ENCODE measurements at places on chromosomes 6 and 20.

DNA sequence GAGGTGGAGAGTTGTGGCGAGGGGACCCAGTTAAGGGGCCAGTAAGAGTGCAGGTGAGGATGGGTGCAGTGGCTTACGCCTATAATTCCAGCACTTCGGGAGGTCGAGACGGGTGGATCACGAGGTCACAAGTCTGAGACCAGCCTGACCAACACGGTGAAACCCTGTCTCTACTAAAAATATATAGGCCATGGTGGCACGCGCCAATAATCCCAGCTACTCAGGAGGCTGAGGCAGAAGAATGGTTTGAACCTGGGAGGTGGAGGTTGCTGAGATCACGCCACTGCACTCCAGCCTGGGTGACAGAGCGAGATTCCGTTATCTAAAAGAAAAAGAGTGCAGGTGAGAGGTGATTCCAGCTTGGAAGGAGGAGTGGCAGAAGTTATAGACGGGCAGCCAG lies 28.0 kb downstream of the PPP1R3G start:
- DNase-seq, result no peak

GRCh38 chr6:128275030-128275429 lies 245.4 kb downstream of the PTPRK start:
- no peak for DNase-seq

GRCh38 chr6:149755300-149756260 lies 6.0 kb downstream of the PCMT1 start:
- no peak for DNase-seq

GRCh38 chr20:38434301-38434741 lies 807 bp downstream of the SNHG17 start:
- DNase-seq, result no peak

GRCh38 chr6:74289884-74290283 lies 593.9 kb downstream of the CD109 start:
- DNase-seq, result no peak

DNA sequence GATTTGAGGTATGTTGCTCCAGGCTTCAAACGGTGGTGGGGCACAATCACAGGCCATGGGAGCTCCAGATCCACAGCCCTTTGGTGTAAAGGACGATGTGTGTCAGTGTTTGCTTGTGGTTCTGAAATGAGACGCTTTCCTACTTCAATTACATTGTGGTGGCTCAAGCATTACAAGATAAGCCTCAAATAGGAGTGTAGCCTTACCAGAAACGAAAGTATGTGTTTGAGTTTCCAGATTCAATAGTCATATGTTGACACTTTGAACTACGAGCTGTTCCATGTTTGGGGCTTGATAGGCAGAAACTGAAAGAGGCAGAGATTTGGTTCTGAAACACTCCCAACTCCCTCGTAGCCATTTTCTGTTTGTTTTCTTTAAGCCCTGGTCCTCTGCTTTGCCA lies 187.1 kb downstream of the MYLK4 start:
- no peak for DNase-seq

DNA sequence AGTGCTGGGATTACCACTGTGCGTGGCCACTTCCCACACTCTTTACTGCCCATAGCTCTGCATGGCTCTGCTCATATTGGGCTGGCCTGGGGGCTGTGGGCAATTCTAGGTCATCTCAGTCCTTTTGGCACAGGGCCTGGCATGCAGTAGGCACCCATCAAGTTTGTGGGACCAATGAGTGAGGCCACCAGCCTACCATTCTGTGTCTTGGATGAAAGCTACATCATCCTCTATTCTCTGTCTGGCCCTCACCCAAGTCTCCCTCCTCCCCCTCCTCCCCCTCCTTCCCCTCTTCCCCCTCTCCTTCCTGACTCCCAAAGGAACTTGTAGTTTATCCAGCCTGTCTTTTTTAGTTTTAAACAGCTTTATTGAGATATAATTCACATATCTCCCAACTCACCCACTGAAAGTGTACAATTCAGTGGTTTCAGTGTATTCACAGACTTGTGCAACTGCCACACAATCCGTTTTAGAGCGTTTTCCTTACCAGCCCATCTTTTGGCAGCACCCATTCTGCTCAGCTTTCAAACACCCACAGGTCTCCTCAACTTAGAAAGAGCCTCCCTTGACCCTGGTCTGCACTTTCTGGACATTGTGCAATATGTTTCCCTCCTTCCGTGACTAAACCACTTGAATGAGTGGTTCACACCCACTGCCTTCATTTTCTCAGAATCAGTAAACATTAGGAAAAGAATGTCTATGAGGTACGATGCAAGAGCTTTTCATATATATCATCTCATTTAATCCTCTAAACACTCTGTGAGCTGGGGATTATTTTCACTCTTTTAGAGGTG lies 21.5 kb upstream of the MRPS18A start:
- no peak for DNase-seq

DNA sequence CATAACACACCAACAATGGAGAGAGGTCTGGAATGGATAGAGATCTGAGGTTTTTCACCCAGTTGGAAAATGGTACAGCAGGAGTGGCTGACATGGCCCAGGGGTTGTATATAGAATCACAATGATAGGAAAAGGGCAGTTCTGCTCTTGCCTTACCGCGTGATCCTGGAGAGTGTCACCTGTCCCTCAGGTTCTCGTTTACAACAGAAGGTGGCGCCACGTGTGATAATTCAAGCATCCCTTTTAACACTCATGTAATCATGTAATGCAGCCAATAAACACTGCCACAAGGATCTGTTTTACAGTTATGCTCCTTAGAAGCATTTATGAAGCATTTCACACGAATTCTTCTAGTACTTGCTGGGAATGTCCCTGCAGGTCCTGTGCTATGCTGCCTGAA lies 12.9 kb upstream of the WFDC2 start:
- DNase-seq, result no peak

- no peak for DNase-seq
These were observed 16.1 kb upstream of the RAB22A start for GRCh38 chr20:58293453-58293852.

DNA sequence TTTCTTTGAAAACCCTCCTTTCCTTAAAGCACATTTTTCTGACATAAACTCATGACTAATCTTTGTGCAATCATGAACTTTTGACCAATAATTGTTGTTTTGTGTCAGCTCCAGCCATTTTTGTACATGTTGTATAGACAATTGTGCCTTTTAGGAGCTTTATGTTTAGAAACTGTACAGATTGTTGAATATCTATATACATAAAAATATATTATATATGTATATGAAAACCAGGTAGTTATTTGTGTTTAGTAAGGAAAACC lies 125.7 kb upstream of the EDN1 start:
- DNase-seq, result no peak

GRCh38 chr6:43093436-43094289 lies 17.5 kb downstream of the PTK7 start:
- DNase-seq, result no peak
